ENCODE measurements at places on chromosomes 5 and 9.

DNA sequence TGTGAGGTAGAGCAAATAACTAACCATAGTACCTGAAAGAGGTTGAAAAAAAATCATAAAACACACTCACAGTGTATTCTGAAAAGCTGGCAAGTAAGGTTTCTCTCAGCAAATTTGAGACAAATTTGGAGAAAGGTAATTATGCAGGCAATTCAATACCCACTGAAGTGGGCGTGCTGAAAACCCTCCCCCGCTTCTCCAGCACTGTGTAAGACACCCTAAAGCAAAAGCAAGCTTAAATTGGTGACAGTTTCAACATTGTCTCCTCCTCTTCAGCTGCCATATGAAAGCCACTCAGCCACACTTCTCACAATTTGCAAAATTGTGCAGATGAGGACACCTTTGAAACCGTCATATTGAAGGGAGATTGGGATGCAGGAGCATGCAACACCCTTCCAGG is 322.3 kb upstream of the CDH6 start:
- DNase-seq = no peak

DNA sequence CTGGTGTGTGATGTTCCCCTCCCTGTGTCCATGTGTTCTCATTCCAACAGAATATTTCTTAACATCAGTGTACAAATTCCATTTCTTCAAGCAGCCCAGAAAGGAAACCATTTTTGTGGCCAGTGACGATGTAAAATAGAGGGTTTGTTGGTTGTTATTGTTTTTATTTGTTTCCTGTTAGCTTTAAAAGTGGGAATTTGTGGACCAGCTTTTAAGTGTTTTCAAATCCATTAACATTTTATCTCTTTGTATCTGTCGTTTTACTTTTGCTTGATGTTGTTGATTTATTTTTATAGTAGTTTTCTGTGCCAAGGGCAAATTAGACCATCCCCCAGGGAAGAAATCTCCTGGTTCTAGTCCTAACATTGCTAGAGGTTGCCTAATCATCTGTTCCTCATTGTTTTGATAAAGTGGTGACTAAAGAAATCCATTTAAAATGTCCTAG is 100.0 kb downstream of the GDNF start:
- DNase-seq = no peak

DNA sequence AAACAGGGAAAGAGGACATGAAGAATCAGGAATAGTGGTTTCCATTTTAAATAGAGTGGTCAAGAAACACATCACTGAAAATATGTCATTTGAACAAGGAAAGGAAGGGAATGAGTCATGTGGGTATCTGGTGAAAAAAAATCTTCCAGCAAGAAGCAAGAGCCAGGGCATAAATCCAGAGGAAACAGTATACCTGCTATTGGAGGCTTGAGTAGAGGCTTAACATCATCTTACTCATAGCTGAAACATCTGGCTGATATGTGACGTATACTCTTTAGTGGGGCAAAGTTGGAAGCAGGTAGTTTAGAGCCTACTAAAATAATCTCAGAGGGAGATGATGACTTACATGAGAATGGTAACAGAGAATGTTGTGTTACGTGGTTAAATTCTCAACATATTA is 517.2 kb downstream of the CAAP1 start:
- DNase-seq = no peak

DNA sequence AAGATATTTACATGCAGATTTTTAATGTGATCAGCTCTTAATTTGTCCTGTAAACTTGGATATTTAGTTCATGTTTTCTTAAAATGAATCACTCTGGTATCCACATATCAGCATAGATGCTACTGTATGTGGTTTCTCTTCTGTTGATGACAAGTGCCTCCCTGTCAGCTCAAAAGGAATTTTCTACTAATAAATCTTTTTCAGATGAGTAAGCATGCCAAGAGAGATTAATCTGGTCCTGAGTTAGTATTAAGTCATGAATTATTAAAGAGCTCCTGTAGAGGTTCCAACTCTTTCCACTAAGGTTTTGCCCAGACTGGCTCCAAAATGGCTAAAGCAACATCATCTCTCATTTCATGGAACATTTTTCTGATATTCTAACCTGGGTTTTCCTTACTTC is 129.2 kb downstream of the GOLPH3 start:
- DNase-seq = no peak

- DNase-seq = no peak
Measured at GRCh38 chr9:121023064-121023463, 27.0 kb downstream of the C5 start.

- no peak for DNase-seq
Measured at GRCh38 chr9:93155716-93156474, 21.8 kb upstream of the NINJ1 start.

- DNase-seq = no peak
Measured at GRCh38 chr9:82790875-82791274, 272.1 kb downstream of the RASEF start.

DNA sequence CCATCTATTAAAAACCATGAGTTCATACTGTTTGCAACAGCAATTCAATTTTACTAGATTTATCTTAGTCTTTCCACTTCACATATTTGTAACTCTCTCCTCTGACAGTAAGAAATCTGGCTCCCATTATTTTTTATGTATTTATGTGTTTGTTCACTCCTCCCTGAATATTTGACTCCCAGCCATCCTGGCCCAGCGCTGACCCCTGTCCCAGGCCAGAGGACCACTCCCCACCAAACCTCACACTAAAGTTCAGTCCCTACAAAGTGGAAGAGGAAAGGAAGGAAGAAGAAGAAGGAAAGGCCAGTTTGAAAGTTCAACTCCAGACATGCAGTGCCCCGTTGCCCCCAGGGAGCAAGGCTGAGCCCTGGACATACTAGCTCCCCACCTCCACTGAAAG is 271.8 kb downstream of the ADAMTSL1 start:
- no peak for DNase-seq

- DNase-seq = no peak
Measured at GRCh38 chr5:42361315-42361688, 61.9 kb upstream of the GHR start.

DNA sequence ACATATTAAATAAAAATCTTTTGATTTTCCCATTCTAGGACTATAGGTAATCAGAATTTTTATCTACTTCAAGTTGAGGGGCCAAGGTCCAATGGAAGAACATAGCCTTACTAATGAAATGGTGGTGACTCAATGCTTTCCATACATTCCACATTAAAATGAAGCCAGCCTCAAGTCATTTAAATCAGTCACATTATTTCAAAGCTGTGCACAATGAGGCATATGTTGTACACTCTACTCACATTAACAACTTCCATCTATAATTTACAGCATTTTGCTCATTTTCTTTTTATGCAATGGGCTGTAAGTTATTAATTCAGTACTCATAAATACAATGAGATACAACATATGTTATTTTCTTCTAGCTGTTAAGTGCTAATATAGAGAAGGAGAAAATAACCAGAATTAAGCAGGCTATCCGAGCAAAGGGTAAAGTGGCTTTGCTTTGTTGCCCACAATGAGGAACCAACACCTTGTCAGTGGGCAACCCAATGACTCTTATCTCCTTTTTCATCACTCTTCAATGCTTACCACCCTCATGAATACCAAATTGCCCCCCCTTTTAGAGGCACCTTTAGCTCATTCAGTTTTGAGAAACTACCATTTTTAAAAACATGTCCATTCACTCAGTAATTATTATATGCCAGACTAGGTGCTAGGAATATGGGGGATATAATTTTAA is 52.4 kb downstream of the TTLL11 start:
- DNase-seq = no peak

DNA sequence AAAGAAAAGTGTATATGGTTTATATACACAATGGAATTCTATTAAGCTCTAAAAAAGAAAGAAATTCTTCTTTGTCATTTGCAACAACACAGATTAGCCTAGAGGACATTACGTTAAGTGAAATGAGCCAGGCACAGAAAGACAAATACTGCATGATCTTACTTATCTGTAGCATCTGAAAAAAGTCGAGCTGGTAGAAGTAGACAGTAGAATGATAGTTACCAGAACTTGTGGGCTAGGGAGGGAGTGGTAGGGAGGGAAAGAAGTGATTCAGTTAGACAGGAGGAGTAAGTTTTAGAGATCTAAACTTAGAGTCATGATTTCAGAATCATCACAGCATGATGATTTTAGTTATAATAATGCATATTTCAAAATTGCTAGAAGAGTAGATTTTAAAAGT is 184.6 kb downstream of the TLE4 start:
- DNase-seq = no peak

GRCh38 chr9:112786829-112787520 is 36.4 kb downstream of the SNX30 start:
- no peak for DNase-seq

GRCh38 chr5:109291090-109291489 is 118.7 kb downstream of the PJA2 start:
- DNase-seq = no peak

DNA sequence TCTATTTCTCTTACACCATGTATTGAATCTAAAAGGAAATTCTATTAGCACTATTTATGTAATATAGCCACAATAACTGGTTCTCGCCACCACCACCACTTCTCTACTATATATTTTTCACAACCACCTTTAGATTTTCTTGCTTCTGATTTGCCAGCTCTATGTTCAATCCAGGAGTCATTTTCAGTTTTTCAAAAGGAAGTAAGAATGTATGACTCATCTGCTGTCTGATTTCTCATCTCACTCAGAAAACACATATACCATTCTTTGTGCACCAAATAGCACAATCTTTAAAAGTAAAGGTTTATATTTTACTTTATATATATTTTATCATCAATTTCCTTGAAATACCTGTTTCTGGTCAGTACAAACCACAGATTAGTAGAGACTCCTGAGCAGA is 1127.5 kb downstream of the TAF11L14 start:
- DNase-seq = no peak

GRCh38 chr5:15566789-15567188 is 66.8 kb downstream of the FBXL7 start:
- DNase-seq = no peak

DNA sequence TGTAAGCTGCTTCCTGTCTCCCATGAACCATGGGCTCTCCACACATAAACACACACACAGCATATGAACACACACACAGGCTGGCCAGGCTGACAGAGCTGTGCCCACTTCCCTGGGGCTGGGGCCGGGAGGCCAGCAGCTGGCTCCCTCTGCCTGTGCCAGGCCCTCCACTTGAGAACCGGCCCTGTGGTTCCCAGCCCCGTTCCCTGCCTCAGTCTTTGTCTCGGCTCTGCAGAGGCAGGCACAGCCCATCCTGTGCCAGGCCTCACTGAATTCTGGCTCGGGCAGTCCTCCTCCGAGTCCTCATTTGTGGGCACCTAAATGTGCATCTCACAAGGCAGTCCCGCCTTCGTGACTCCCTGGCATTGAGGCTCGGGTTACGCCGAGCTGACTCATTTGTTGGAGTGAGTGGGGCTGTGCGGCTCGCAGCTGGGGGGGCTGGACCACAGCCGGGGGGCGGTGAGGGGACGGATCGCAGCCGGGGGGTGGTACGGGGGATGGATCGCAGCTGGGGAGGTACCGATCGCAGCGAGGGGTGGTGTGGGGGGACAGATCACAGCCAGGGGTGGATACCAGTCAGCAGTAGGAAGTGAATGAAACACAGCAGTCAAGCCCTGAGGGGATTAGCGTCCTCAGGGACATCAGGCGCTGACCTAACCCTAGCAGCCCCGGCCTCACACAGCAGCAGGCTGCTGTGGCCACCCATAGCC is 72.3 kb downstream of the PSMB7 start:
- DNase-seq = no peak

DNA sequence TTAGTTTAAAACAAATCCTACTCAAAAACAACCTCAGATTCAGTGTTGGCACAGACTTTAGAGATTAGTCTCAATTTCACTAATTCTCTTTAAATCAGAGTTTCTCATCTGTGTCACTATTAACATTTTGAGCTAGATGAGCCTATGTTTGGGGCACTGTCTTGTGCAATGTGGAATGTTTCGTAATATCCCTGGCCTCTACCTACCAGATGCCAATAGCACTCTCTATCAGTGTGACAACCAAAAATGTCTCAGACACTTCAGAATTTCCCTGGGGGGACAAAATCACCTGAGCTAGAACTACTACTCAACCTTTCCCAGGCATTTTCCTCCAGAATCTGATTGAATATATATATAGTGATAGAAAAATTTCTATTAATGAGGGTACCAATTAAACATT is 465.2 kb upstream of the RGMB start:
- DNase-seq = no peak

GRCh38 chr9:8769153-8769552 is 969.6 kb upstream of the DMAC1 start:
- DNase-seq = no peak

DNA sequence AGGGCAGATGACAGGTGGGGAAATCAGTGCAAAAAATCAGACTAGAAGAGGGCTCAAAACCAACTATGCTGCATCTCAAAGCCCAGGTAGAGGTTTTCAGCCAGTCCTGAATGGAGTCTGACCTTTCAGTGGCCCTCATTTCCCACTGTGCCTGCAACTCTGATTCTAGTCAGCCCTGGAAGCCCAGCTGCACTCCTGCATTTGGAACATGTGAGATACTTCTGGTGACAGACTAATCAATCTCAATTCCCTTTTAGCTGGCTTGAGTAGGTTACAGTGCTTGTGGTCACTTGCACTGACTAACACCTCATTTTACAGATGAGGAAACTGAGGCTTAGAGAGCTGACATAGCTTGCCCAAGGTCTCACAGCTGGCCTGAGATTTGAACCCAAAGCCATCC is 7.9 kb upstream of the ACSL6 start:
- no peak for DNase-seq

- no peak for DNase-seq
Measured at GRCh38 chr9:93620881-93621820, 44.8 kb downstream of the PHF2 start.

GRCh38 chr5:92179651-92180050 is 796.5 kb upstream of the ARRDC3 start:
- no peak for DNase-seq
